Activated T-cell treated with anti-CD3 and anti-CD28 coated beads for 1 hour (primary cell): ENCODE measurements at places on chromosomes 7 and 10.

GRCh38 chr7:139602143-139602722, 78.7 kb downstream of the CLEC2L start:
- DNase-seq = no peak

DNA sequence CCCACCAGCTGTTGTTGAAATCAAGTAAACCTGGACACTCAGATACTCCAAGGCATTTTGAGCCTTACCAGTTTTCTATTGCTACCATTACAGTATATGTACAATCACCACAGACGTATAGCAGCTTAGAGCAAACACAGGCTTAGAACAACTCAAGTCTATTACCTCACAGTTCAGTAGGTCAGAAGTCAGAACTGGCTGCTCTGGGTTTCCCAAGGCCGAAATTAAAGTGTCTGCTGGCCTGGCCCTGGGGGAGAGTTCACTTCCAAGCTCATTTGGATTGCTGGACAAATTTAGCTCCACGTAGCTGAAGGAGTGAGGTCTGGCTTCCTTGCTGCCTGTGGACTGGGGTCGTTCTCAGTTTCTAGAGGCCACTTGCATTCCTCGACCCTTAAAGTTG, 260.1 kb upstream of the LRRN3 start:
- no peak for DNase-seq

- no peak for DNase-seq
Measured at GRCh38 chr10:124124123-124124768, 30.8 kb upstream of the CHST15 start.

GRCh38 chr10:113006656-113007342, 56.8 kb downstream of the TCF7L2 start:
- no peak for DNase-seq

GRCh38 chr10:95341716-95342130, 50.9 kb upstream of the PDLIM1 start:
- DNase-seq = no peak

GRCh38 chr7:134098072-134098471, 29.1 kb upstream of the LRGUK start:
- no peak for DNase-seq

DNA sequence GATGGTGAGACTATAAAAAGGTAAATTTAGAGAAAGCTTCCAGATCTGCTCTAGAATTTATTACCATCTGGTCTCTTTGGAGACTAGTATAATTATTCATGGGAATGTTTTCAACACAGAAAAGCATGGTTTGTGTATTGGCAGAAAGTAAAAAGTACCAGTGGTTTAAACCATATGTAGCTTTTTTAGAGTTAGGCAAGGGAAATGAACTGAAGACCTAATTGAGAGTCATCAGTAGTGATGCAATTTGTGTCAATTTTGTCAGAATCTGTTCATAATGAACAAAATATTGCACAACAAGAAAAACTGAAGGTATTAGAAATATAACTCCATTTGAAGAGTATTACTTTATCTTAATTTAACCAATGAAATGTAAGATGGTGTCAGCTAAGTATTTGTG, 181.4 kb downstream of the ADK start:
- DNase-seq = no peak

- DNase-seq = no peak
Measured at GRCh38 chr7:42002654-42003053, 234.4 kb downstream of the GLI3 start.

- DNase-seq = no peak
Measured at GRCh38 chr10:5284311-5285057, 80.3 kb upstream of the UCN3 start.

- no peak for DNase-seq
Measured at GRCh38 chr7:121058975-121059374, 70.5 kb downstream of the CPED1 start.

GRCh38 chr7:157984423-157985163, 603.0 kb downstream of the PTPRN2 start:
- no peak for DNase-seq

GRCh38 chr7:130891254-130892094, 157.5 kb upstream of the KLF14 start:
- DNase-seq = no peak

GRCh38 chr7:152986376-152986775, 226.8 kb downstream of the ACTR3B start:
- no peak for DNase-seq

DNA sequence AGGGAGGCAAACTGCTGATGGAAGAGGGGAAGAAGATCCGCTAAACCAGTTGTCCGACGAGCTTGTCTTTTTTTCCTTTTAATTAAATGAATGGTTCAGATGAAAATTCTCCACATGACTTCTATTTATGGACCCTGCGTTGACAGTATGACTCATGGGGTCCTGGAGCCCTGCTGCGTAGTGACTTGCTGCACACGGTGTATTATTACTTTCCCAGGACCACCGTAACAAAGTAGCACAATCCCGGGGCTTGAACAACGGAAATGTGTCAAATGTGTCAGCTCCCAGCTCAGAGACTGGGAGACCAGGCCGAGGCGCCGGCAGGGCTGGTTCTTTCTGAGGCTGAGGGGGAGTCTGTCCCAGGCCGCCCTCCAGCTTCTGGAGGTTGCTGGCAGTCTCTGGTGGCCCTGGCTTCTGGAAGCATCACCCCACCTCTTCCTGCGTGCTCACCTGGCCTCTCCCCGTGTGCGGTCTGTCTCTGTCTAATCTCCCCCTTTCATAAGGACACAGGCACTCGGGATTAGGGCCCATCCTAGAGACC, 33.8 kb upstream of the MNX1 start:
- no peak for DNase-seq

DNA sequence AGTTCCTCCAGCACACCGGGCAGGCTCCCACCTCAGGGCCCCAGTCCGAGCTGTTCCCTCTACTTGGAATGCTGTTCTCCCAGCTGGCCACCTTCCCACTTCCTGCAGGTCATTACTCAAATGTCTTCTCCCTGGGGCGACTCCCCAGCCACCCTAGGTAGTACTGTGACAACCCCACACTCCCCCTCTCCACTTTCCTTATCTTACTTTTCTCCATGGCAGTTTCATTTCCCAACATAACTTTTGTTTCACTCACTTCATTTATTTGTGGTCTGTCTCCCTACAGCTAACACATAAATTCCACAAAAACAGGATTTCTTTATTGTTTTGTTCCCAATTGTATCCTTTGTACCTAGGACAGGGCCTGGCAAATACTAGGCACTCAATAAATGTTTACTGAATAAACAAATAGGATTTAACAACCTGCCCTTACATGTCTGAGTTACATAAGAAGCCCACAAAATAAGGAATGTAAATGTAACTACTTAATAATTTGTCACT, 76.5 kb downstream of the JAZF1 start:
- no peak for DNase-seq

GRCh38 chr7:142516038-142516501, 233.2 kb upstream of the PRSS1 start:
- DNase-seq = no peak

- DNase-seq = no peak
Measured at GRCh38 chr10:119337796-119338432, 130.5 kb downstream of the GRK5 start.

DNA sequence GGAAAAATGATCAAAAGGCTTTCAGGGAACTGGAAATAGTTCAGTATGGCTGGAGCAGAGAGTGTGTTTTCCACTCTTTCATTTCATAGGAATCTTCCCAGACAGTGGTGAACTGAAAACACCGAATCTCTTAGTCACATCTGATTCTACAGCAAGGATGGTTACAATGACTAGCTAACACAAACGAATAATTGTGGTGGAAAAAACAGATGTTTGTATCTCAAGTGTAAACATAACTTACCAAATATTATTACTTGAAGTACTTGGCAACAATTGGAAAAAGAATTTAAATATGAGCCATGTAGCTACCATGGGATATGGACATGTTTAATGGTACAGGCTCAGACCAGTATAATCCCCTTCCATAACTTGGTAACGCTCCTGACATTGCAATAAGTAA, 21.1 kb upstream of the BPGM start:
- DNase-seq = no peak

- no peak for DNase-seq
Measured at GRCh38 chr10:124603376-124604213, 140.6 kb downstream of the FAM53B start.

DNA sequence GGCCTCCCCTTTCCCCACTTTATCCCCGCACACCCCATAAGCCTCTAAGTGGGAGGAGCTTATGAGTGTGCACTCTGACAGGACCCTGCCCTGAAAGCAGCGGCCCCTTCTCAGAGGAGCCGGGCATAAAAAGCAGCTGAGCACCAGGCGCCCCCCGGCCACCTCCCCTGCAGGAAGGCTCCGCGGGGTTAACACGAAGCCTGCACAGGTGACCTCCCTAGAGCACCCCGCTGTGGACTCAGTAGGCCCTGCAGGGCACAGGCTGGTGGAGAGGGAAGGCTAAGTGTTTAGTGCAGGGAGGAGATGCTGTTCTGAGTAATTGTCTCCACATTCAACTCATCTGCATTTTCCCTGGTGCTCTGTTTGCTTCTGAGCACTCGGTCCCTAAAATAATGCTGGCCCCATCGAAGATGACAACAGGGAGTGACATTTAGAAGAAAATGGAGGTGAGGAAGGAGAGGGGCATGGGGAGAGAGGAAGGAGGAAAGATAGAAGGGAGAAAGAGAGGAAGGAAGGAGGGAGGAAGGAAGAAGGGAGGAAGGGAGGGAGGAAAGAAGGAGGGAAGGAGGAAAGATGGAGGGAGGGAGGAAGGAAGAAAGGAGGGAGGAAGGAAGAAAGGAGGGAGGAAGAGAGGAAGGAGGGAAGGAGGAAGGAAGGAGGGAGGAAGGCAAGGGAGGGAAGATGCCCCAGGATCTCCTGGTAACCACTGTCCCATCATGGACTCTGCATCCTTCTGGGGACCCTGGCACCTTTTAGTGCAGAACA, 25.4 kb upstream of the CNPY1 start:
- no peak for DNase-seq

- DNase-seq = no peak
Measured at GRCh38 chr7:93232673-93233018, 480 bp downstream of the VPS50 start.

- no peak for DNase-seq
Measured at GRCh38 chr10:652233-652632, 37.2 kb downstream of the DIP2C start.

- no peak for DNase-seq
Measured at GRCh38 chr7:156979711-156980110, 30.2 kb downstream of the NOM1 start.

DNA sequence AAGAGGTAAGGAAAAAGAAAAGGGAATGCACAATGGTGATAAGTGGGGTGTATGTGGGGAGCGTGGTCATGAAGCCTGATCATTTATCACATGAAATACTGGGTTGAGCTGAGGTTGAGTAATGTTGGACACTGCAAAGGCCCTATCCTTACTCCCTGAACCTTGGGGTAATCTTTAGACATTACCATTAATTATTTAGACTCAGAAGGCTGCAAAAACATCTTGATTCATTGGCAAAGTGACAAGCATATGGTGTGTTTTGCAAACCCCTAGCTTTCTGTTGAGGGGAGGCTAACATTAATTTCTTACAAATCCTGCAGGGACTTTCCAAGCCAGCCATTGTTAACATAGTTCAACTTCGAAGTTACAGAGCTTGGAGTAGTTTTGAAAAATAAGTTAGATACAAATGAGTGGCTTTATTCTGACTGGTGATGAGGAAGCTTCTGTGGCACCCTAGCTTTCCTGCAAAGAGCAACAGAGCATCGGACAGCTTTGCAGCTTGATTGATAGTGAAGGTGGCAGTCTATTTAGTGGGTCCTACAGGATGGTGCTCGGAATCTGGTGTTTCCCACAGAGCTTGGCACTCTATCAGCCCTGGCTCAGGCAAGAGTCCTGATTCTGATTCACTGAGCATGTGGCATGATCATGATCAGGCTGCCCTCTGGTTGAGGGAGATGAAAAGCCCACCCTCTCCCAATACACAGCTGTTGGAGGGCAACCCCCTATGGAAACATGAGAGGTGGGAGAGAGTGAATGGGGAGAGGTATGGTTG, 153.7 kb upstream of the NPVF start:
- no peak for DNase-seq

- DNase-seq = no peak
Measured at GRCh38 chr10:123203393-123204126, 49.4 kb downstream of the BUB3 start.

- DNase-seq = no peak
Measured at GRCh38 chr7:42868480-42868879, 43.4 kb downstream of the C7orf25 start.

DNA sequence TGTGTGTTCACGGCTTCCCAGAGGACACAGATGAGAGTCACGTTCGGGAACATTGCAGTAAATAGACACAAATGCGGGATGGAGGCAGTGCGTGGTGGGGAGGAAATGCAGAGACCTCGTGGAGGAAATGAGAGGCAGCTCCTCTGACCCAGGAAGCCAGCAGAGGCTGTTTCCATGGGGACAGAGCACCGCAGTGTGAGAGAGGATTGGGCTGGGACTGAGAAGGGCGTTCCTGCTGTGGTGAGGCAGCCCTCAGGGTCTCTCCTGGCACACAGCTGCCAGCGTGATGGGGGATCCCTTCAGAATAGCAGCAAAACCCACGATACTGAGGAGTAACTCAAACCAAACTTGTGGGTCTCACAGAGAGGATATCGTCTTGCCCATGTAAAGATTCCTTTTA, 21.7 kb upstream of the BHLHA15 start:
- DNase-seq = no peak

DNA sequence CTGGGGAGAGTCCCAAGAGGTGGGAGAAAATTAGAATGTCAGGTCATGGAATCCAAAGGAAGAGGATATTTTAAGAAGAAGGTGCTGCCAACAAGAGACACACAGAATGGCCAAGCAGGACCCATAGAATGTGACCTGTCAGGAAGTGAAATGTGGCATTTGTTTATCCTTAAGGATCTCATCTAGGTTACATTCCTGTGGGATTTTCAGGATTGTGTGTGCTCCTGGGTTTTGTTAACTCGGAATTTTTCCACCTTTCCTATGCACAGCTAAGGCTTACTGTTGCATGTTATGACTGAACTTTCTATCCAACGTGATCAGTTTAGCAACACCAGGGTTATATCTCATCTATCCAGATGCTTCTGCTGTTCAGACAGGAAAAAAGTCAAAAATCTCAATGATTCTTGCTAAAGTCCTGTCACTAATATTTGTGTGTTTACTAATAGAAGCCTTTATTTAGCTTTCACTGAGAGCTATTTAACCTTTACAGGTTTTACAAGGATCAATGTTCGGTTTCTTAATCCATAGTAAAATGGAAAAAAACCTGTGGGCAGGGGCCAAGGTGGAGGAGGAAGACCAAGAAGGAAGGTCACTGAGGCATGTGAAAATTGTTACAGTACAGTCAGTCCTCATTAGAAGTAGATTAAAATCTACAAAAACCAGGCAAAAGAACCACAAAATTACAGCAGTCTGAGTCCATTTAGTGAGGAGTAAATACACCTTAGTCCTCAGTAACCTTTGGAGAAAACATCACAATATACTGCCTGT, 437.8 kb upstream of the NPVF start:
- DNase-seq = no peak

DNA sequence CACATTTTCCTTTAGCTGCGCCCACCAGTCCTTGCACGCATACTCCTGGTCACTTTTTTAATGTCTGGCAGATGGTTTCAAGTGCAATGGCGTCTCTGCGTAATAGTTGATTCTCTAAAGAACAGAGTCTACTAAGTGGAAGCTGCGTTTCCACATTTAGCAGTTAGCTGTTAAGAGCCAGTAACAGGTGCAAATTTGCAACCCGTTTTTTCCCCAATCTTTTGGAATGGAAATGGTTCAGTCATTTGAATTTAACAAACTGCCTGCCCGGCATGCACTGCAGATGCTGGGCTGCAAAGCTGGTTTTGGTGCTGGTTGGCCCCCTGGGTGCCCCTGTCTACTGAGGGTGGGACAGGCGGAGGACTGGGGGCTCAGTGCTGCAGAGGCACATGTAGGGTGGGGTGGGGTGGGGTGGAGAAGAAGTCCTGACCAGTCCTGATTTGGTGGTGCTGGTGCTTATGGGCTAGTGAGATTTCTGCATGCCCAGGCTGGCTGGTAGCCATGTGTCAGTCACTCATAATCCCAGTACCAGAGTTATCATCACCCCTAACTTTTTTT, 43.9 kb downstream of the CUX1 start:
- no peak for DNase-seq
